ENCODE measurements at places on chromosomes 3 and 15.
A peak's percentile ranks its signal among the peaks of the same experiment; 100 is the strongest.

DNA sequence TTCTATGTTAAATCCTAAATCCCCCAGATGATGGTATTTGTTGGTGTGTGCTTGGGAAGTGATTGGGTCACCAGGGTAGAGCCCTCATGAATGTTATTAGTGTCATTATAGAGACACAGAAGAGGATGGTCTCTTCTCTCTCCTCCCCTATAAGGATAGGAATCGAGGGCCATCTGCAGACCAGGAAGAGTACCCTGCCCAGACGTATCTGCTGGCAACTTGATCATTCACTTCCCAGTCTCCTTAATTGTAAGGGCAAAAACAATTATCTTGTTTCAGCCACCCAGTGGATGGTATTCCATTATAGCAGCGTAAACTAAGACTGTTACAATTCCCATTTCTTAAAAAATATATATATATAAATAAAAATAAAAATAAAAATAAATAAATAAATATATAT is 892.2 kb downstream of the SI start:
- no peak for DNase-seq

GRCh38 chr15:62465173-62465572 is 300.1 kb upstream of the C2CD4B start:
- DNase-seq = no peak

GRCh38 chr15:98403569-98403968 is 244.8 kb upstream of the IGF1R start:
- no peak for DNase-seq

GRCh38 chr15:80984856-80985255 is 4.8 kb downstream of the MESD start:
- DNase-seq = no peak

DNA sequence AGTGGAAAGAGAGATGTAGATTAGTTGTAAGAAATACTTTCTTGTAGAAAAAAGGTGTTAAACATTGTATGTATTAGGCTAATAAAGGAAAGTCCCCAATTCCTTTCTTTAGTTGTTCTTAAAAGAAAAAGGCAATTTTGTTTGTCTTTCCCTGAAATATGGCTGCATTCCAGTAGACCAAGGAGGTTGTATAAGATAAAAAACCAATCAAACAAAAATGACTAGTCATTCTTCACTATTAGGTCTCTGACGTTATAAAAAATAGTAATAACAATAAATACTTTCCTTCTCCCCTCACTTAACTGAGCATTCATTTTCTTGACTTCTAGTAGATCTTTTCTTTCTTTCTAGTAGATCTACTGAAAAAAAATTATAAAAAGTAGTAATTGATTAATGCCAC is 8.6 kb upstream of the PPM1L start:
- DNase-seq = no peak

DNA sequence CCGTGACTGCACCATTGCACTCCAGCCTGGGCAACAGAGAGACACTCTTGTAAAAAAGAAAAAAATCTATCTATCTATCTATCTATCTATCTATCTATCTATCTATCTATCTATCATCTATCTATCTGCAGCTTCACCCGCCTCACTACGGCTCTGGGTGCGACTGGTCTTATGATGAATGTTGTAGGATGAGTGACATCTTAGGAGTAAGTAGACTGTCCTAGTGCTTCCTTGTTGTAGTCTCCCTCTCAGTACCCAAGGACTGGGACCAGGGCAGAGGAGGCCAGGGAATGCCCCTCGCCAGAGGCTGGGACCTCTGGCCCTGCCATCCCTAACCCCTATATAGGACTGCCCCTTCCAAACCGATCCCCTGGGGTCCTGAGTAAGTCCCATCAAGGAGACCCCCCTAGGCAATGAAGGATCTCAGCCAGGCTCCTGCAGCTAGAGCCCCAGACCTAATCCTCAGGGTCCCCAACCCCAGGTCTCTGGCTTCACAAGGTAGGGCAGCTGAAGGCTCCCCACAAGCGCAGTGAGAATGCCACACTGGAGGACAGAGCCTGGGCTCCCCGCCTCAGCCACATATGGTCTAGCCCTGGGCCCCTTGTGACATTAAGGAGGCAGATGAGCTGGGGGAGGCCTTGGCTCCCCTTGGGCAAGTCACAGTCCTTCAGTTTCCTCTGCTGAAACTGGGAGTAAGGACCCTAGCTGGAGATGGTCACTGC is 879 bp upstream of the SEC13 start:
- no peak for DNase-seq

DNA sequence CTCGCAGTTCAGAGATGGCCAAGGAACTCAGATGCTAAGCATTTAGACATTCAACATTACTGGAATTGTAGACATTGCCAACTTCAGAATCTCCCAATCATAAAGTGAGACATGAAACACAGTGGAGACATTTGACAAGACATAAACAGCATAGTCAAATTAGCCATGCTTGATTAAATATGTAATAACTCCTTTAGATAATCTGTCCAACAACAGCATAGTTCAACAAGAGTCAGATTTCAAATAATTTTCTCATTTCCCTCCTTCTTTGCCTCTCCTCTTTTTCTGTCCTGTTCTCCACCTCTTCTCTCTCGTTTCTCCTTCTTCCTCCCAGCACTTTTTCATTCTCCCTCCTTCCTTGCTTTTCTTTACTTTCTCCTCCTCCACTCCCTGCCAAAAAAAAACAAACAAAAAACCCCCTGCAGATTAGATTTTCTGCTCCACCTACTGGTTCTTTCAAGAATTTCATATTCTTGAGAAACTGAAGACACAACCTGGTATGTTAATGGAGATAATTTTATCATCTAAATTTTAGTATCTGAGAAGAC is 20.2 kb downstream of the CPOX start:
- DNase-seq = peak; percentile 62

- DNase-seq = no peak
Observed at GRCh38 chr15:73575636-73576247, 57.4 kb downstream of the NPTN start.

DNA sequence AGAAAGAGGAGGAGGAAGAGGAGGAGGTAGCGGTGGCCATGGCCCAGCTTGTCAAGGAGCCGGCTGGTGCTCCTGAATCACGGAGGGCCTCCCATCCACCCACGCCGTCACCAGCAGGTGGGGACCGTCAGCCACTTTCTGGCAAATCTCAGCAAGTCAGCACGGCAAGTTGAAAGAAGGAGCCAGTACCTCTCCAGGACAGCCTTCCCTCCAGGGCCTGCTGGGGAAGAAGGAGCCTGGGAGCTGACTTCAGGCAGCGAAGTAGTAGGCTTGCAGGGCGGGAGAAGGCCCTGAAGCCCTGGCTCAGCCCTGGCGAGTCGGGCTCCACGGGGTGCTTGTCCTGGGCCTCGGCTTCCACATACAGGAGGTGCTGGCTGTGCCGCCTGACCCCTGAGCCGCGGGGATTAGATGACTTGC is 99.2 kb upstream of the TRPM1 start:
- peak; percentile 80 for DNase-seq

- no peak for DNase-seq
Observed at GRCh38 chr15:100588638-100589242, 13.2 kb downstream of the LINS1 start.

GRCh38 chr15:100834731-100835130 is 44.9 kb upstream of the ALDH1A3 start:
- DNase-seq = no peak

DNA sequence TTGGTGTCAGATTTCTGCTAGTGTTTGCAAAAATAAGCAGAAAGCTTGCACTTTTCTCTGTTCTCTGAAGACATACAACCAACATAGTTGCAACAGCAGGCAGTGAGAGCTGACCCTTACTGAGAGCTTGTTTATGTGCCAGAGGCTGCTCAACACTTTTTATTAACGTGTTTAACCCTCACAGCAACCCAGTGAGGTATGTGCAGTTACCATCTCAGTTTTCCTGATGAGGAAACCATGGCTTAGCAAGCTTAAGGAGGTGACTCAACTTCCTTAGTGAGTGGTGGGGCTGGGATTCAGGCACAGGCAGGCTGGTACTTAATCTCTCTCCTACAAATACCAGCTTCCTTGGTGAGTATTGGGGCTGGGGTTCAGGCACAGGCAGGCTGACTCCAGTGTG is 158.1 kb upstream of the CTDSPL start:
- DNase-seq = no peak

- peak; percentile 84 for DNase-seq
Observed at GRCh38 chr15:44712346-44713005, 1.2 kb downstream of the B2M start.

DNA sequence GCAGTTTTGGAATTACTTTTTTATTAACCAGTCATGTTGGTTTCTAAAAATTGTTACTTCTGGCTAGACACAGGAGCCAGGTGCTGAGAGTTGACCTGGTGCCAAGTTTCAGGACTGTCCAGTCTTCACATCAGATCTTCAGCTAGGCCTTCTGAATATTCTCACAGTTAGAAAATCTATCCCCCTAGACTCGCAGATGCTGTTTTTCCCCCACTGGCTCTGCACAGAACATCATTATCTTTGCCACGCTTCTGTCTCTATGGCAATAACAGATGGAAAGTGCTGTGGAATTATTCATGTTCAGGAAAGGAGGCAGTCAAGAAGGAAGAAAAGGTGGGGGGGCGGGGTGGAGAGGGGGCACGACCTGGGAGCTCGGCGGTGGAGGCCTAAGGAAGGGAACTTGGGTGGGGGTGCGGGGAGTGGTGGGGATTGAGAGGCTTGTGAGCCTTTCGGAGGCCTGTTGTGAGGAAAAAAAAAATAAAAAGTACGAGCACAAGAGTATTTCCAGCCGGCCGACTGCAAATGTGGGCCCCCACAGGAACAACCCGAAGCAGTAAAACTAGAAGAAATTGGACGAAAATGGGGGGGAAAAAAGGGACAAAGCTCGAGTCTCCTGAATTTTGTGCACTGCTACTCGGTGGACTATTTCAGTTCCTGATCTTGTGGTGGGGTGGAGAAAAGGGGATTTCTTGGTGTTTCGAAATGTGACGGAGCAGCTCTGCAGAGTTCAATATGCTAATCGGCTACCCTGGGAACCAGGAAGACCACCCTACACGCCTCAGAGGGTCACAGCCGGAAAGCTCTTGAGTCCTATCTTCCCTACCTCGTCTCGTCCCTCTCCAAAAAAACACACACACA is 1.5 kb upstream of the SKIL start:
- DNase-seq = peak; percentile 47

DNA sequence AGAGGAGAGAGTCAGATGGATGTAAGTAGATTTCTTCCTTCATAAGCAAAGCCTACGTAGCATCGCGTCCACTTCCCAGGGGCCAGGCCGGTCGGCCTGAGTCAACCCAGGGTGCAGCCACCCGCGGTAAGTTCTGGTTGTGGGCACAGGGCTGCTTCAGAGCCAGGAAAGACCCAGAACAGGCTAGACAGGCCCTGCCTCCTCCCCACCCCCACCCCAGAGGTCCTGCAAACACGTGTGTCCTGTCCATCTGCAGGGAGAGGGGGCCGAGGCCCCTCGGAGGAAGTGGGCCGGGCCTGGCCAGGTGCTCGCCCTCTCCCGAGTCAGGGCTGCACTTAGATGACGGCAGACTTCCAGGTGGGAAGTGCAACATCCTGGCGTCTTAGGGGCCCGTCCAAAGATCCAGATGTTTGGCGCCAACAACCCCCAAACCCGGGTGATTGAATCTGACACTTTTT is 100.8 kb upstream of the ALDH1A3 start:
- no peak for DNase-seq

- DNase-seq = no peak
Observed at GRCh38 chr3:153337369-153337768, 175.3 kb downstream of the RAP2B start.

DNA sequence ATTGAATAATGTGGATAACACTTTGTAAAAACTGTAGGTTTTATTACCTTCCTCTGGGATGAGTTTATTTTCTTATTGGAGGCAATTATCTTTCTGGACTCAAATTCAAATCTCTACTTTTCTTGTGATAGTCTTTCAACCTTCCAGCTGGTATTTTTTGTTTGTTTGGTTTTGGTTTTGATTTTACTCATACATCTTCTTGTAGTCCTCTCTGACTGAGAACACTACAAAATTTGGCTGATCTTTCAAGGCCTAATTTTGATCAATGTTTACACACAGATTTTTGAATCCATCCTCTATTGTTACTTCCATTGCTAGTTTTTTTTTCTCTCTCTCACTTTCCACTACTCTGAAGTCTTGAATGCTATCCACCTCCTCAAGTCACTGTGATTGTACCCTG is 303.8 kb upstream of the NECTIN3 start:
- no peak for DNase-seq

GRCh38 chr3:171898192-171898591 is 55.0 kb downstream of the TMEM212 start:
- DNase-seq = no peak

- no peak for DNase-seq
Observed at GRCh38 chr3:1093217-1093616, 393 bp downstream of the CNTN6 start.

DNA sequence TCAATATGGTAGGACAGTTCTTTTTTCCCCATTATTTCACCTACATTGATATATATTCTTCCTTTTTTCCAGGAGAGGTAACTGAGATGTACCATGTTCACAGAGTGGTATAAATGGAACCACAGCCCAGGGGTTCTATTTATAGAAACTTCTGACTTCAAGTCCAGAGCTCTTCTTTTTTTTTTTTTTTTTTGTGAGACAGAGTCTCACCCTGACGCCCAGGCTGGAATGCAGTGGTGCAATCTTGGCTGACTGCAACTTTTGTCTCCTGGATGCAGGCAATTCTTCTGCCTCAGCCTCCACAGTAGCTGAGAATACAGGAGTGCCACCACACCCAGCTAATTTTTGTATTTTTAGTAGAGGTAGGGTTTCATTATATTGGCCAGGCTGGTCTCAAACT is 267.1 kb upstream of the TPRG1 start:
- no peak for DNase-seq

DNA sequence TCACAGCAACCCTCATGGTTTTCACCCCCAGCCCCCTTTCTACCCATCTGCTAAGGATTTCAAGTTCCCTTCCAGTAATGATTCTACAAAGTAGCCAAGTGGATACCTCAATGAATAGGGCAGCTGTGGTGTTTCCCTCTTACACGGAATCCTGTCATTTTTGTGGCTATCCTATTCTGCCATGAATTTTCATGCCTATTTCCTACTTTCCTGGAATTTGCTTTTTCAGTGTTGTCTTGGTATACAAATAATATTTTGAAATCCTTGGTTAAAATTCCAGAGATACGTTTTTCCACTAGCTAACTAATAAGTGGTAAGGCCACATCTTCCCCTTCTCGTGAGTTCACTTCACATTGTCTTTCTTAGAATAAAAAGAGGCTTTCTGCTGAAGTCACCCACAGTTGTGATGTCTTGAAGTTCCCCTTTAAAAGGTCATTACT is 7.5 kb downstream of the ADPRH start:
- no peak for DNase-seq

GRCh38 chr15:95106801-95107200 is 875.4 kb downstream of the MCTP2 start:
- DNase-seq = no peak

GRCh38 chr3:120472121-120472844 is 21.5 kb upstream of the FSTL1 start:
- DNase-seq = no peak

DNA sequence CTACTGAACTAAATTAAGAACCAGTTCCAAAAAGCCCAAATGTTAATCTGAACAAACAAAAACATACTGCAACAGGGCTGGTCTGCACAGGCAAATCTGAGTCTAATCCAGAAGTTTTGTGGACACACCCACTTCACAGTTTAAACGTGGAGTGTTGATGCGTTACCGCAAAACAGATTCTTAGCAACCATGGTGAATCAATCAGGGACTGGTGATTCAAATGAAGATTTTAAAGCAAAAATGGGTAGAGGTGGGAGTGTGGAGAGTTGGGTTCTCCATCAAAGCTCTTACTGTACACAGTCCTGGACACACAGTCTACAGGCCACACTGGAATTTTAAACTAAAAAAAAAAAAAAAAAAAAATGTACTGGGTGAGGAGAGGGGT is 5.2 kb downstream of the ANXA2 start:
- DNase-seq = peak; percentile 62
